ENCODE measurements at places on chromosomes 1 and 21.

DNA sequence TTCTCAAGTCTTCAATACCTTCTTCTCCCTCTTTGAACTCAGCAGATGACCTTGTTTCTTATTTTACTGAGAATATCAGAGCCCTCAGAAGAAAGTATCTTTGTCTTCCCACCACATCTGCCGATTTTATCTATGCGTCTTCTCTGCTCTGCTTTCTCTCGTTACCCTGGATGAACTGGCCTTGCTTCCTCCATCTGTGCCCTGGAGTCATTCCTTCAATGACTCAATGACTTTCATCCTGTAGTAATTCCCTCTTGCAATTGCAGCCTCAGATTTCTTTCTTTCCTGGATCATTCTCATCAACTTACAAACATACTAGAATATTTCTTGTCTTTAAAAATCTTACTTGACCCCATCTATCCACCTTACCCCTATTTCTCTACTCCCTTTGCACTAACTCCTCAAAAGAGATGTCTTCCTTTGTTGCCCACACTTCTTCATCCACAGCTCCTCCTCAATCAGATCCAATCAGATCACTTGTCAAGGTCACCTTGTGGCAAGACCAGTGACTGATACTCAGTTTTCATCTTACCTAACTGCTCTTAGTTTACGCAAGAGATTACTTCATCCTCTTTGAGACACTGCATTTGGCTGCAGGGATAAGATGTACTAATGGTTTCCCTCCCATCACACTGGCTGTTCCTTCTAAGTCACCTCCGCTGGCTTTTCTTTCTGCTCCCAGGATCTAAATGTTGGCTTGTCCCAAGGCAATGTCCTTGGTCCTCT is 8.2 kb upstream of the TGFBR3 start:
- no peak for DNase-seq

DNA sequence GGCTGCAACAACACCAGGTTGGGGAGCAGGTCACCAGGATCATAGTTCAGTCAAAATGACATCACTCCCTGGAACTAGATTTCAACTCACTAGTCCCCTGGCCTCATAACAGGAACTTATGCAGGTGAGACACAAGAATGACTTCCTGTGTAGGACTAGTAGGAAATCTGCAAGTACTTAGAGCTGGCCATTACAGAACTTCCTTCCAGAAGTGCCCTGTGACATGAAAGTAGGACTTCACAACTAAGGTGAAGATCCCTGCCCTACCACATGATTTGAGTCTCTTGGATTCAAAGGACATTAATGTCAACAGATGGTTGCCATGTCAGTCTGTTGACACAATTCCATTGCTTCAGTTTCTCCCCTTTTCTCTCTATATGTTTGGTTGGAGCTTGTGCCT is 223.1 kb downstream of the RPS6KC1 start:
- DNase-seq = no peak

GRCh38 chr1:18057623-18058022 is 50.0 kb upstream of the IGSF21 start:
- no peak for DNase-seq

DNA sequence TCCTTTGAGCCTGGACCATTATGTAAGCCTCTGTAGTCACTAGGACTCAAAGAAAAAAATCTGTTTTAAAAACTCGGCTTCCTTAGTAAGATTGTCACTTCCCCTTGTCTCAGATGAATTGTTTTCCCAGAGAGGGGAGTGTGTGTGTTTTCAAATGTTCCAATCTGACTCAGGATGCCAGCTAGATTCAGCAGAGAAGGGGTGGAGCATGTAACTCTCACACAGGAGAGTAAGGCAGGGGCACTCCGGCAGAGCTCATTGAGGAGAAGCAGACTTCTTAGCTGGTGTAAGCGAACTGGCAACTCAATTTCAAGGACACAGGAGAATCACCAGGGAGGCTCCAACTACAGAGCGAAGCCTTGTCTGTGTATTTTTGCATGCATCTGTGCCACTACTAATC is 623.2 kb downstream of the LMO4 start:
- no peak for DNase-seq

DNA sequence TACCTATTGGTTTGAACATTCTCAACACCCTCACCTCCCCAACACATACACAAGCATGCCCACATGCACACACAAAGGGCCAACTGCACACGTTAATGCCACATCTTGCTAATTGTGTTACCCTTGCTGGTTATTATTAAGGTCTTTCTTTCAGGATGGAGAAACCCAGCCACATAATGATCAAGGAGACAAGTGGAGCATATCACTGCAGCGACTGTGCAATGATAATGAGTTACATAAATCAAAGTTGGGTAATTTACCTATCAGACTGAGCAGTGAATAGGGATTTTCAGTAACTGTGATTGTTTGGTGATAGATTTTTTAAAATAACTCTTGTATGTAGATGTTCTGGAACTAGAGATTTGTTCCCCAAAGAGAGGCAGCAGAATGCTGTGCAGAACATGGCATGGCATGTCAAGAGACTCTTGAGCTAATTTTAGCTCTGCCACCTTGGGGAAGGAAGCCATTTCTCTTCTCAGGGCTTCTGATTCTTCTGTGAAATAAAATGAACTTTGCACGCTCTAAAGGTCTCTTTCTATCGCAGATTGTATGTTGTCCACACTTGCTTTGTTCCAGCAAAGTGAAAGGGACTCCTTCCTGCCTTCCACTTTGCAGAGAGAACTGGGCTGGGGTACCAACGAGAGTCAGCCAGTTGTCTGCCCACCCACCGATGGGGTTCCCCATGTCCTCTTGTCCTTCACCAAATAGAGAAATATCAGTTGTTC is 126.0 kb upstream of the CAMK1G start:
- DNase-seq = no peak

DNA sequence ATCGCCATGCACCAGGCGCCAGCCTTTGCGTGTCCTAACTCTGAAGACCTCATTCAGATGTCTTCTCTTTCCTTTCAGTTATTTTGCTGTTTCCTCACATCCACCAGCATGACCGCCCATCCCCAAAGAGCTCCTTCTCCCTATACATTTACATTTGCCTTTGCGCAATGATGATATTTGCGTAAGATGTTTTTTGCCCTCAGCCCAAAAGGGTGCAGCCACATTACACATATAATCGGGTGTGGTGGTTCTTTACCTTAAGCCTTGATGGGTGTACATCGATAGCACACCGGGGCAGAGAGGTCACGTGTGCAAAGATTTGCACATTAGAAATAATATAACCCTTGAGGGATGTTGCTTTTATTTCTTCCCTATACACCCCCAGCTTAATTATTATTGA is 192.8 kb downstream of the HUNK start:
- no peak for DNase-seq

DNA sequence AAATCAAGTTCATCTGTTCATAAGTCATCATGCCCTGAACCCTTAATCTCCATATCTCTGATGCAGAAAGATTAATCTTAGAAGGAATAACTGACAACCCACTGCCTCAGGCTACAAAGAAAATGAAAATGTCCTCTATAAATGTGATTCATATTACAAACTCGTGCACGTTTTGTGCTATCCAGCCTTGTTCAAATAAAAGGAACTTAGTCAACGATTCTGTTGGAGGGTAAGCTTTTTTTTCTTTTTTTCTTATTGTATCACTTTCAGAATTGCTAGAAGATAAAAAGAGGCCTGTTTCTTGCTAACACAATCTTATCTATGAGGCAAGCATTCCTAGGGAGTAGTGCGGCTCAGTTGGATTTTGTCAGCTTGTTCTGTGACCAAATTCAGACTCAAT is 228.4 kb downstream of the TM2D1 start:
- no peak for DNase-seq

GRCh38 chr1:85579622-85580021 is 939 bp upstream of the CCN1 start:
- no peak for DNase-seq

DNA sequence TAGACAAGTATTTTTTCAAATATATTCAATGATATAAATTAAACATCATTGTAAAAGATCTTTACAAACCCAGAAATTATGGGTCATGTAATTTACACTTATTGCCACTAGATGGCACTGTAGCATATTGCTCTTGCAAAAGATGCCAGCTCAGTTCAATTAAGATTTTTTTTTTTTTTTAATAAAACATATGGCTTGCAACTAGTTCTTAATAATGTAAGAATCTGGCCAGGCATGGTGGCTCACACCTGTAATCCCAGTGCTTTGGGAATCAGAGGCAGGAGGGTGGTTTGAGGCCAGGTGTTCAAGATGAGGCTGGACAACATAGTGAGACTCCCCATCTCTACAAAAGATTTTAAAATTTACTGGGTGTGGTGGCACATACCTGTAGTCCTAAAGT is 49.4 kb upstream of the DESI2 start:
- DNase-seq = no peak

All from stimulated activated CD8-positive, alpha-beta memory T cell treated with anti-CD3 and anti-CD28 coated beads, Interleukin-7, amount 100 ng/mL, for 4 hours (primary cell).